Upper lobe of left lung (tissue), 6 donors: ENCODE measurements at places on chromosomes 13 and 19.

DNA sequence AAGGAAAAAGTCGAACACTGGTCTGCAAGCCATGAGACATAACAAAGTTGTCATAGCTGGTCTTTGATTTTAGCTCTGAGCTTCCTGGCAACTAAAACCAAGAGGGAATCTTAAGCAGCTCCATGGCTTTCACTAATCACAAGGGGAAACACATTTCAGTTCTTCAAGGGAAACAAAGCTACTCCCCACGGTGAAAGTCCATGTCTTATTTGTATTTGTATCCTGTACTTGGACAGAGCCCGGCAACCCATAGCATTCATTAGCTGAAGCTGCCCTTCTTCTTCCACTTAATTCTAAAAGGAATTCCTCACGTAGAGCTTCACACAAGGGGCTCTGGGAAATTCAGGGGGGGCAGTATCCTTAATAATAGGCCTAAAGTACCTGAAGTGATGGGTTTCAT is 128.9 kb downstream of the RGCC start:
- DNase-seq, result no peak

GRCh38 chr13:106246666-106247188 is 288.7 kb downstream of the EFNB2 start:
- DNase-seq, result no peak

DNA sequence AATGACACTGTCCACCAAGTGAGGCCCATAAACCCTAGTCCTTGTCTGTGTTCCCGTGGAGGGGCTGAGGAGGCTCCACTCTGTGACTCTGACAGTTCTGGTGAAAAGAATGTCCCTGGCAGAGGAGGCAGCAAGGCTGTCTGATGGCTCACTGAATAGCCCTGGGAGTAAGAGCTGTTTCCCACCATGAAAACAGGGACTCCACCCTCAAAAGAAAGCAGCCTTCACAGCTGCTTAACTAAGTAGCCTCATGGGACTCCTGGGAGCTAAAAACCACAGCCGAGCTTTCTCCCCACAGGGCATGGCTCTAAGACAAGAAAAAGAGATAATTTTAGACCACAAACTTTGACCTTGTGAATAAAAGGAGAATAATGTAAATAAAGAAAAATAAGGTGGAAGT is 135.1 kb upstream of the FRY start:
- DNase-seq, result no peak

DNA sequence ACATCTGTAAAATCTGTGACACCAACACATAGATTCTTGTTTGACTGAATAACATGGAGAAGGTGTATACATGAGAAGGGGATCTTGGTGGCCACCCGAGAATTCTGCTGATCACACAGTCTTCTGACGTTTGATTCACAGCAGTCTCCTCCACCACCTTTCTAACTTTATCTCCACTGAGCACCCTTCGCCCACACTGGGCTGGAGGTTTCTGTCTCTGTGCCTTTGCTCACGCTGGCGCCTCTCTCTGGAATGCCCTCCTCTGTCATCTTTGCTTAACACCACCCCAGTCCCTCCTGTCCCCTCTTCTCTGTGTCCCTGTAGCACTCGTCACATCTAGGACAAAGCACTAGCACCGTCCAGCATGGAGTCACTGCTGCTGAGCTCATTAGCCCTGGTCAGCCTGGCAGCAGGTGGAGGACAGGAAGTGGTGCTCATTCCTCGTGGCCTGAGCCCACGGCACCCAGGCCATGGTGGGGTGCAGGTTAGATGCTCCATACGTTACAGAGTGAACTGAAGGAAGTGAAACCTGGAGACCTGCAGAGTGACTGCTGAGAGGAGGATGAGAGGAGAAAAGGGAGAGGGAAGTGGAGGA is 384.6 kb downstream of the UQCRFS1 start:
- DNase-seq, result no peak

DNA sequence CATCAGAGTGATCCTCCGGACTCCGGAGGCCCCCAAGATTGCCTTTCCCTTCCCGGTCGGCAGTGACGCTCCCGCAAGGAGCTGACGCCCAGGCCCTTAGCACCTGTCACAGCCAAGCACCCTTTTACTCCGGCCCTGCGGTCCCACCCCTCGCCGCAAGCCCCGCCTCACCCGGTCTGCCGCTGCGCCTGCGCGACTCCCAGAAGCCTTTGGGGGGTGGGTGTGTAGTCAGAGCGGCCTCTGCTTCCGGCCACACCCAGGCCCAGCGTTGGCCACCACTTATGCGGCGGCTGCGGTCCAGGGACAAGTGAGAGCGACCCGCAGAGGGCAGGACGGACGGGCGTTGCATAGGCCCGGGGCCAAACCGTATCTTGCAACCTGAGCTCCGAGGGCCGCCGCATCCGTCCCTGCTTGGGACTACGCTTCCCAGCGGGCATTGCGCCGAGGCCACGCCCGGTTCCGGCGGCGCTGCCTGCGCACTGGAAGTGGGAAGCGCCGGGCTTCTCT is 441 bp upstream of the ZFP28 start:
- peak; percentile 98 for DNase-seq

- no peak for DNase-seq
Measured at GRCh38 chr13:112652512-112653070, 37.2 kb upstream of the ATP11A start.

DNA sequence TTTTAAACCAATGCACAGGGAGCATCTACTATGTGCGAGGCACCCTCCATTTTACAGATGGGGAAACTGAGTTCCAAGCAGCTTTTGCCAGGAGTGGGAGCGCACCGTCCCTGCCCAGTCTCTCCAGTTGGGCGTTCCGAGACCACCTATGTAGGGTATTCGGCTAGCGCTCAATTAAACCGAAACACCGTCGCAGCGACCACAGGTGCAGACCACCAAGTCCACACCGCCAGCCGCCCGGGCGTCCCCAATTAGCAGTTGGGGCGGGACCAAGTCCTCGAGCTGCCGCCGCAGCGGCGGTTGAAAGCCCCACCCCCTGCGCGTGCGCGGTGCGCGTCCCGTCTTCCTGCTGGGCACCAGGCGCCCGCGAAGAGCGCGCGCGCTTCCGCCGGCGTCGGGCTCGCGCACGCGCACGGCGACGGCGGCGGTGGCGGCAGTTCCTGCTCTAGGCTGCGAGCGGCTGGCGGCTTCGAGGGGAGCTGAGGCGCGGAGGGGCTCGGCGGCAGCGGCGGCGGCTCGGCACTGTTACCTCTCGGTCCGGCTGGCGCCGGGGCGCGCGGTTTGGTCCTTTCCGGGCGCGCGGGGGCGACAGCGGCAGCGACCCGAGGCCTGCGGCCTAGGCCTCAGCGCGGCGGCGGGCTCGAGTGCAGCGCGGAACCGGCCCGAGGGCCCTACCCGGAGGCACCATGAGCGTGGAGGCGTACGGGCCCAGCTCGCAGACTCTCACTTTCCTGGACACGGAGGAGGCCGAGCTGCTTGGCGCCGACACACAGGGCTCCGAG is at the start of gene UPF1:
TSS of gene UPF1 (plus strand) at position 436 of the 782 bp plus-strand sequence. CDS start at position 687, 251 bp downstream.
- DNase-seq, result peak; percentile 100

- DNase-seq, result no peak
Measured at GRCh38 chr13:111186305-111186935, 71.3 kb downstream of the ARHGEF7 start.

DNA sequence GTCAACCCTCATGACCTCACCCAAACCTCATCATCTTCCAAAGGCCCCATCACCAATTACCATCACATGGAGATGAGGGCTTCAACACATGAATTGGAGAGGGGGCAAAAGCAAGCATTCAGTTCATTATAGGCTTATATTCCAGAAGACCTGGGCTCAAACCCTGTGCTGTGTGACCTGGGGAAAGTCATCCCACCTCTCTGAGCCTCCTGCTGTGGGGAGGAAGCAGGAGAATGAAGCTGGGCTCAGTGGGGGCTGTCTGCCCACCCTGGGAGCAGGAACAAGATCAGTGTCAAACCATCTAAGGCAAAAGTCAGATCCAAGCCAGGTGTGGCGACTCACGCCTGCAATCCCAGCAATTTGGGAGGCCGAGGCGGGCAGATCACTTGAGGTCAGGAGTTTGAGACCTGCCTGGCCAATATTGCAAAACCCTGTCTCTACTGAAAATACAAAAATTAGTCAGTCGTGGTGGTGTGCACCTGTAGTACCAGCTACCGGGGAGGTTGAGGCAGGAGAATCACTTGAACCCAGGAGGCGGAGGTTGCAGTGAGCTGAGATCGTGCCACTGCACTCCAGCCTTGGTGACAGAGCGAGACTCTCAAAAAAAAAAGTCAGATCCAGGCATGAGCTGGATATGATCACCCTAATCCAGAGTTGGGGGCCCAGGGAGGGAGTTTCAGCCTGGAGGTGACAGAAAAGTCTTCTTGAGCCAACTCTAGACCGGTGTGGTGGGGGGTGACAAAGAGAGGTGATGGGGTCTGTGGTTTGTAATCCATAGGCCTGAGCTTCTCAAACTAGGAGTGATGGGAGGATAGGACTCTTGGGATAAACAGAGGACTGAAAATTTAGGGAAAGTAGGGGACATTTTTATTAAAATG is 1.6 kb upstream of the TPM4 start:
- no peak for DNase-seq

DNA sequence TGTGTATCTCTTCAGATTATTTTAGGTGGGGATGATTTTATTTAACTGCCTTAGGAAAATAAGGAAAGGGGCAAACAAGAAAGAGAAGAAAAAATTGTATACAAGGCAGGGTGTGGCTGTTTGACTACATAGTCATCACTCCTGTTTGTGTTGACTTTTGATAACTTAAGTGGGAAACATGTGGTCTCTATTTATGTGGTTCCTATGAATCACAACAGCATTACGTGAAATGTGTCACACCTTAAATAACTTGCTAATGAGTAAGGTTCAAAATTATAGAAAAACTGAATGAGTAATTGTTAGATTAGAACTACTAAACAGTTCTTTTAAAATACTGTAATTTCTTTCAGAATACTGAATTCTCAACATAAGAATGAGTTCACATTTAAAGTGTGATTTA is 69.3 kb downstream of the LMO7 start:
- no peak for DNase-seq

- DNase-seq, result no peak
Measured at GRCh38 chr19:19817357-19817756, 4.2 kb downstream of the ZNF506 start.

GRCh38 chr19:50383001-50383851 is 921 bp upstream of the POLD1 start:
- no peak for DNase-seq

DNA sequence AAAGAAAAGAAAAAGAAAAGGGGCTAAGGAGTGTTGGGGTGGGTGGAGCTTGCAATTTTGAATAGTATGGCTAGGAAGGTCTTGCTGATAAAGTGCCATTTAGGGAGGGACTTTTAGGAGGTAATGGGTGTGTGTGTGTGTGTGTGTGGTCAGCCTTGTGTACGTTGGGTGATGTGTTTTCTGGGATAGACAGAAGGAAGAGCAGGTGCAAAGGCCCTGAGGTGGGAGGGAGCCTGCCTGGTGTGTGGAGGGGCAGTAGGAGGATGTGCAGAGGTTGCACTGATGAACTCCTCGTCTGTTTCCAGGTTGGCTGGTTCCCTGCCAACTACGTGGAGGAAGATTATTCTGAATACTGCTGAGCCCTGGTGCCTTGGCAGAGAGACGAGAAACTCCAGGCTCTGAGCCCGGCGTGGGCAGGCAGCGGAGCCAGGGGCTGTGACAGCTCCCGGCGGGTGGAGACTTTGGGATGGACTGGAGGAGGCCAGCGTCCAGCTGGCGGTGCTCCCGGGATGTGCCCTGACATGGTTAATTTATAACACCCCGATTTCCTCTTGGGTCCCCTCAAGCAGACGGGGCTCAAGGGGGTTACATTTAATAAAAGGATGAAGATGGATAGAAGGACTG is 30.5 kb upstream of the ADGRE1 start:
- no peak for DNase-seq

DNA sequence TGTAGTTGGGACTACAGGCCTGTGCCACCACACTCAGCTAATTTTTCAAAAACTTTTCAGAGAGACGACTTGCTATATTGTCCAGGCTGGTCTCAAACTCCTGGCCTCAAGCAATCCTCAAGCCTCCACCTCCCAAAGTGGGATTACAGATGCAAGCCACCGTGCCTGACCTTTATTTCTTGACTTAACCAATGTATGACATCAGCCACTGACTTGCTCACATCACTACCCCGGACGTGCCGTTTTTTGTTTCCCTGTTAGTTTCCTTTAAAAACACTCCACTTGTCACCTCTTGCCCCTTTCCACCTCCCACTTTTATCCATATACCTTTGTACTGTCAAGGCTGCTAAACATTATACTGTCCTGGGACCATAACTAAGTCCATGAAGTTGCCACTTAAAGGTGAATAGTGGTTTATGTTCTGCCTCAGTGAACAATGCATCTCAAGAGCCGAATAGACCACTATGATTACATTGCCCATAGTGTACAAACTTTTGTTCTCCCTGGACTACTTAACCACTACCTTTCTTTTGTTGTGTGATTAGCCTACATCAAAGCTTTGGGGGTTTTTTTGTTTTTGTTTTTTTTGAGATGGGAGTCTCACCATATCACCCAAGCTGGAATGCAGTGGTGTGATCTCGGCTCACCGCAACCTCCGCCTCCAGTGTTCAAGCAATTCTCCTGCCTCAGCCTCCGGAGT is 2.3 kb upstream of the EPHX3 start:
- no peak for DNase-seq

- no peak for DNase-seq
Measured at GRCh38 chr19:2170987-2171348, 7.2 kb downstream of the DOT1L start.

GRCh38 chr13:48576448-48577010 is 43.6 kb upstream of the RCBTB2 start:
- DNase-seq, result no peak

- no peak for DNase-seq
Measured at GRCh38 chr13:48297131-48297786, 6.3 kb upstream of the RB1 start.

DNA sequence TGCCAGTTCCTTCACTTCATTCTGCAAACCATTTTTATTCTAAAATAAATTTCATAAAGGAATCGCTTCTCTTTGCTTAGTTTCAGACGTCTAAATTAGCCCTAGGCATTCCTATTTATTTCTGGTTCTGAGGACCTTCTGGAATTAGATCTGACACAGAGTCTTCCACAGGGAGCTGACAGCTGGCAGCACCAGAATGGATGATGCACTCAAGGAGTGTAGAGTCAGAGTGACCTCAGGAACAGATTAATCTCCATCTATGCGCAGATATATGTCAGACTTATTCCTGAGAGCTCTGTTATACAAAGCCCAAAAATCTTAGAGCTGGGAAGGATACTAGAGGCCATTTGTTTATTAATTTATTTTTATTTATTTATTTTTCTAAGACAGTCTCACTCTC is 450.8 kb downstream of the HS6ST3 start:
- no peak for DNase-seq

GRCh38 chr13:91792054-91792453 is 393.6 kb downstream of the GPC5 start:
- no peak for DNase-seq
